CD8-positive, alpha-beta memory T cell (primary cell): ENCODE measurements at places on chromosomes 6 and 20. TPM values are rescaled to one million over a fixed set of nuclear protein-coding genes. Genes with fewer than 3 reads are reported as not detected.

Gene CARMIL1
- not detected for polyA plus RNA-seq

Gene TAP1
- 396 TPM for polyA plus RNA-seq

Gene BPIFB1
- not detected for polyA plus RNA-seq

Gene LBP
- not detected for polyA plus RNA-seq

Gene SCRT2
- polyA plus RNA-seq, result not detected

Gene LST1
- polyA plus RNA-seq, result 49.6 TPM

Gene KIAA0408
- polyA plus RNA-seq, result 0.76 TPM

Gene DOK5
- not detected for polyA plus RNA-seq

Gene HLA-DQA2
- 1.9 TPM for polyA plus RNA-seq

Gene MAPK13
- 46.4 TPM for polyA plus RNA-seq

Gene MDN1
- 8.6 TPM for polyA plus RNA-seq

Gene NELFE
- 79.6 TPM for polyA plus RNA-seq

Gene REM1
- polyA plus RNA-seq, result not detected

Gene BTBD9
- polyA plus RNA-seq, result 17.7 TPM

Gene GNAS-AS1
- not detected for polyA plus RNA-seq

Gene WFDC5
- not detected for polyA plus RNA-seq

Gene TBC1D32
- polyA plus RNA-seq, result 2.7 TPM

Gene KCNK16
- polyA plus RNA-seq, result not detected

Gene SLC22A2
- not detected for polyA plus RNA-seq

Gene RAET1G
- polyA plus RNA-seq, result not detected

Gene SIRPB1
- polyA plus RNA-seq, result 0.93 TPM

Gene C6orf141
- not detected for polyA plus RNA-seq

Gene LY6G6F
- not detected for polyA plus RNA-seq

Gene CRISP3
- polyA plus RNA-seq, result not detected

Gene EYS
- polyA plus RNA-seq, result not detected

Gene ATP9A
- polyA plus RNA-seq, result 0.46 TPM

Gene CLPSL1
- not detected for polyA plus RNA-seq

Gene INSM1
- not detected for polyA plus RNA-seq

Gene GDAP1L1
- polyA plus RNA-seq, result not detected

Gene RSPO3
- not detected for polyA plus RNA-seq

Gene CAGE1
- not detected for polyA plus RNA-seq

Gene PACSIN1
- 5.6 TPM for polyA plus RNA-seq

Gene RFX6
- not detected for polyA plus RNA-seq

Gene SLC22A16
- not detected for polyA plus RNA-seq

Gene CTAGE9
- not detected for polyA plus RNA-seq

Gene TRIM31
- polyA plus RNA-seq, result not detected

Gene SCP2D1
- polyA plus RNA-seq, result not detected

Gene SPTLC3
- polyA plus RNA-seq, result 1.7 TPM

Gene PCSK2
- polyA plus RNA-seq, result not detected

Gene TRIM15
- polyA plus RNA-seq, result not detected

Gene ARMC12
- 0.26 TPM for polyA plus RNA-seq

Gene ZBTB46
- 0.08 TPM for polyA plus RNA-seq

Gene FANCE
- 6.5 TPM for polyA plus RNA-seq

Gene SSTR4
- polyA plus RNA-seq, result not detected

Gene FAM83C
- not detected for polyA plus RNA-seq

Gene PRL
- polyA plus RNA-seq, result 0.21 TPM

Gene C6orf15
- polyA plus RNA-seq, result not detected

Gene OR2H2
- not detected for polyA plus RNA-seq

Gene HLA-DQA1
- 3.2 TPM for polyA plus RNA-seq

Gene ULBP3
- polyA plus RNA-seq, result 2.2 TPM

Gene CGA
- not detected for polyA plus RNA-seq
